Right renal cortex interstitium (tissue), 3 donors: ENCODE measurements at places on chromosomes 5 and 9. TPM values are rescaled to one million over a fixed set of nuclear protein-coding genes. Genes with fewer than 3 reads are reported as not detected.

Gene ECPAS
- polyA plus RNA-seq: 82.9 TPM

Gene SYNPO
- polyA plus RNA-seq: 97.3 TPM

Gene NRARP
- polyA plus RNA-seq: 6.4 TPM

Gene CDC25C
- polyA plus RNA-seq: 8.4 TPM

Gene GHR
- polyA plus RNA-seq: 17.9 TPM

Gene TLX3
- not detected for polyA plus RNA-seq

Gene SLC44A1
- polyA plus RNA-seq: 54.1 TPM

Gene GPR150
- polyA plus RNA-seq: not detected

Gene CDK9
- polyA plus RNA-seq: 69.7 TPM

Gene GGTA1
- 6.2 TPM for polyA plus RNA-seq

Gene ATP6V1G1
- polyA plus RNA-seq: 246 TPM

Gene CTNNAL1
- 69.7 TPM for polyA plus RNA-seq

Gene DOCK8
- 10.9 TPM for polyA plus RNA-seq

Gene TAF11L5
- polyA plus RNA-seq: not detected

Gene CCNB1
- polyA plus RNA-seq: 96.2 TPM

Gene PDGFRB
- 167 TPM for polyA plus RNA-seq

Gene PCDHGB2
- polyA plus RNA-seq: 3.2 TPM

Gene FOXD4L5
- polyA plus RNA-seq: 0.23 TPM

Gene RALGPS1
- polyA plus RNA-seq: 21.0 TPM

Gene GADD45G
- polyA plus RNA-seq: 4.5 TPM

Gene WDR38
- polyA plus RNA-seq: 0.37 TPM

Gene NUTM2F
- not detected for polyA plus RNA-seq

Gene SPATA31D4
- polyA plus RNA-seq: not detected

Gene SNAPC4
- 9.7 TPM for polyA plus RNA-seq

Gene CDC20B
- polyA plus RNA-seq: 0.69 TPM

Gene ACOT12
- 0.79 TPM for polyA plus RNA-seq

Gene CCDC183
- polyA plus RNA-seq: 3.4 TPM

Gene PCSK1
- polyA plus RNA-seq: 0.31 TPM

Gene NXNL2
- 2.1 TPM for polyA plus RNA-seq

Gene IL33
- polyA plus RNA-seq: 8.9 TPM

Gene PRXL2C
- 6.0 TPM for polyA plus RNA-seq

Gene IFNB1
- polyA plus RNA-seq: not detected

Gene PCDHB13
- polyA plus RNA-seq: 6.3 TPM

Gene GFI1B
- 0.72 TPM for polyA plus RNA-seq

Gene EMB
- 4.4 TPM for polyA plus RNA-seq

Gene ICE1
- 41.4 TPM for polyA plus RNA-seq

Gene GABRA1
- polyA plus RNA-seq: not detected

Gene AHRR
- polyA plus RNA-seq: 1.6 TPM

Gene ADCY2
- 5.6 TPM for polyA plus RNA-seq

Gene PCDHGA6
- 5.8 TPM for polyA plus RNA-seq

Gene BTNL8
- 0.54 TPM for polyA plus RNA-seq

Gene NFIL3
- polyA plus RNA-seq: 31.9 TPM

Gene OTP
- not detected for polyA plus RNA-seq

Gene SIT1
- 0.36 TPM for polyA plus RNA-seq

Gene IL13
- polyA plus RNA-seq: not detected

Gene C9orf50
- polyA plus RNA-seq: 0.34 TPM

Gene PTPDC1
- 9.4 TPM for polyA plus RNA-seq

Gene BOD1
- 130 TPM for polyA plus RNA-seq

Gene CRB2
- polyA plus RNA-seq: 21.8 TPM

Gene FAM120A
- 73.2 TPM for polyA plus RNA-seq

Gene OBP2B
- polyA plus RNA-seq: not detected

Gene C5orf58
- polyA plus RNA-seq: not detected

Gene TMEM215
- polyA plus RNA-seq: 0.22 TPM

Gene FAT2
- polyA plus RNA-seq: 8.8 TPM

Gene FOXI1
- polyA plus RNA-seq: 8.1 TPM

Gene PCDHGC5
- polyA plus RNA-seq: 0.32 TPM

Gene ERBIN
- 106 TPM for polyA plus RNA-seq

Gene NRG2
- 1.7 TPM for polyA plus RNA-seq

Gene KCNMB1
- polyA plus RNA-seq: 1.1 TPM
